ENCODE measurements at places on chromosomes 16 and 17.

DNA sequence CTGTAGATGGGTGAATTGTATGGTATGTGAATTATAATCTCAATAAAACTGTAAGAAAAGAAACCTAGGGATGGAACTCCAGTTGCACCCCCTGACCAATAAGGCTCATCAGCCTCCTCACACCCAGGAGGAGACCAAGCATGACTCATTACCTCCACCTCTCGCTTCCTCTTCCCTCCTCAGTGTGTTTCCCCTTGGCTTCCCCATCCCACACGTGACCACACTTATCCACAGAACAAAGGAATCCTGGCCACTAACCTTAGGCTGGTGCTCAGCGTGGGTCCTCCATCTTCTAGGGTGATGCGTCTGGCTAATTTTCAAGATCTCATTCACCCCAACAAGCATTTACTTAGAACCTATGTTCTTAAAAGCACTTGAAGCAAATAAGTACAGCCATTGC lies 36.2 kb upstream of the MAP3K14 start:
- peak; percentile 97 for DNase-seq

- DNase-seq: no peak
Observed at GRCh38 chr16:57637424-57637823, 9.0 kb downstream of the ADGRG1 start.

DNA sequence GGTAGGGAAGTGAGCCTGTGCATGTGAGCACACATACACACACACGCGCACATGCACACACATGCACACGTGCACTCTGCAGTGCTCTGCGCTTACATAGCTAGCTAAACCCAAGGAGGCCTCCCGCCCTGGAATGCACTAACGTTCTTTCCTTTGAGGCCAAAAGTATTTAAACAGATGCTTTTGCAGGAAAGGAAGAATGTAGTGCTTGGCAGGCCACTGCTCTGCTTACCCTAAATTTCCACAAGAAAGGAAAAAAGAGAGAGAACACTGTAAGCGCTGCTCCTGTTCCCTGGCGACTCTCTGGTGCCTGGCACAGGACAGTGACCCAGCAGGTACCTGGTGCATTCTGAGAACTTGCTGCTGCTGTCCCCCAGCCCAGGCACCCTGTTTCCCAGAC lies 31.3 kb upstream of the MRPS23 start:
- no peak for DNase-seq

DNA sequence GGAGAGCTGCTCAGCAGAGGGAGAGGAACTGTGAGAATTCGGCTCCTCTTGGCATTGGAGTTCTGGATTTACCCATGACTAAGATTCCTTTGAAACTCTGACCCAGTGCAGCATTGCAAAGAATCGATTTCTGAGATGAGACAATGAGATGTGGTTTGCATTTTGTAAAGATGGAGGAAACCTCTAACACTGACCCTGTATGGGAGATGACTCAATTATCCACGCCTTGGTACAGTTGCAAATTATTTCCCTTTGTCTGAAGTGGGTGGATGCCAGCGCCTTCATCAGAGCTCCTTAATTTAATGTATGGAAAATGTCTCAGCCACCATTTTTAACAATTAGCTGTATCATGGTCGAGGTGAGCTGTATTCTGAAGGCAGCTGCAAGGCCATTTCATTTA lies 53.4 kb downstream of the NUP93 start:
- no peak for DNase-seq

DNA sequence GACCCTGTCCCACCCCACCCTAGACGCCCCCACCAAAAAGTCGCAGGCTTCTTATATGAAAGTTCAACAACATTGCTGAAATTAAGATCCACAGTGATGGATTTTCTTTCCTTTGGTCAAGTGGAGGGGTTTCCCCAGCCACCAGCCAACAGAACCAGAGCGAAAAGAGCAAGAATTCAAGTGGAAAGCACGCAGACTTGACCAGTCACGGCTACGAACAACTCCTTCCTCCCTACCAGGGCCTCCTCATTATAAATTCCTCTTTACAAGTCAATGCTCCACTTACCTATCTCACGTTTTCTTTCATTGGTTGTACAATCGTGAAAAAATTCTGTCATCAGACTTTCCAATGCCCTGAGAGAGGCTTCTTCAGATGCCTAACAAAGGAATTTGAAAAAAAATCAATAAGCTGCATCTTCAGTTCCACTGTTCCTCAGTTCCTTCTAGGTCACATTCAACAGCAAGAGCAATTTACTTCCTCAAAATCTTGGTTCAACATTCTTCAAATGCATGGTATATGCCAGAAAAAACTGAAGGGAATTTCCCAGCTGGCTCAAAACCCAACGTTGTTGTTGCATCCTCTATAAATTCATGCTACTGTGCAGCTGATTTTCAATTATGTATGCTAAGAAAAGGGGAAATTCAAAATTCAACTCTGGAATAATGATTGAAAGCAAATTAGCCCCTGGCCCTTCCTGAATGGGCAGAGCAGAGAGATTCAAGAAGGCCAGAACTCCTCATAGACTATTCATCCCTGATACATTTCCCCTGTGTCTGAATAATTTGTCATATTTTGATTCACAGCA lies 30.9 kb downstream of the XPO6 start:
- peak; percentile 86 for DNase-seq

All from CD14-positive monocyte (primary cell).